ENCODE measurements at places on chromosomes 3 and 15.

DNA sequence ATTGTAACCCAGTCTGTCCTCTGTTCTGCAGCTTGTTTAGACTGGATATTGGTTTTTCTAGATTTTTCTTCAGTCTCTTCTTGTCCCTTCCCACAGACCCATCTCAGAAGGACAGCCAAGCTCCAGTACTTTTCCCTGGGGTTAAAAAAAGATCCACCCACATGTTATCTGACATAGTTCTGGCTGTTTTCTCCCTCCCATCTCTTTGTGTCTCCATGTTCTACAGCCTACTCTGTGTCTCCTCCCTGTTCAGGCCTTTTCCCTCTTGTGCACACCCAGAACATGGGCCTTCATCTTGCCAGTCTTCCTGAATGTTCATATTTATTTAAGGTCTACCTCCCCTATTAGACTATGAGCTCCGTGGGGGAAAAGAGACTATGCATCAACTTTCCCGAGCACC is 5.1 kb upstream of the PPP4R2 start:
- DNase-seq: no peak

GRCh38 chr3:128569756-128570155 is 76.8 kb upstream of the GATA2 start:
- DNase-seq: no peak

DNA sequence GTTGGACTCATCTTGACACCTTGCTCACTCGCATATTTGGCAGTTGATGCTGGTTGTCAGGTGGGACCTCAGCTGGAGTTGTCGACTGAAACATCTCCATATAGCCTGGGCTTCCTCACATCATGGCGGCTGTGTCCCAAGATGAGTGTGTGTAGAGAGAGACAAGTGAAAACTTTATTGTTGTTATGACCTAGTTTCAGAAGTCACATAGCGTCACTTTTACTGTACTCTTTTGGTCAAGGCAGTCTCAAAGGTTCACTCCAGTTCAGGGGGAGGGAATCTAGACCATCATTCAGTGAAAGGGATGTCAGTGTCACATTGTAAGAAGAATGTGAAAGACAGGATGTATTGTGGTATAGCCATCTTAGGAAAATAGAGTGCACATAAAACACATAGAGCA is 214.2 kb downstream of the ITPR1 start:
- DNase-seq: no peak

GRCh38 chr3:53585049-53585448 is 90.6 kb downstream of the CACNA1D start:
- DNase-seq: no peak

DNA sequence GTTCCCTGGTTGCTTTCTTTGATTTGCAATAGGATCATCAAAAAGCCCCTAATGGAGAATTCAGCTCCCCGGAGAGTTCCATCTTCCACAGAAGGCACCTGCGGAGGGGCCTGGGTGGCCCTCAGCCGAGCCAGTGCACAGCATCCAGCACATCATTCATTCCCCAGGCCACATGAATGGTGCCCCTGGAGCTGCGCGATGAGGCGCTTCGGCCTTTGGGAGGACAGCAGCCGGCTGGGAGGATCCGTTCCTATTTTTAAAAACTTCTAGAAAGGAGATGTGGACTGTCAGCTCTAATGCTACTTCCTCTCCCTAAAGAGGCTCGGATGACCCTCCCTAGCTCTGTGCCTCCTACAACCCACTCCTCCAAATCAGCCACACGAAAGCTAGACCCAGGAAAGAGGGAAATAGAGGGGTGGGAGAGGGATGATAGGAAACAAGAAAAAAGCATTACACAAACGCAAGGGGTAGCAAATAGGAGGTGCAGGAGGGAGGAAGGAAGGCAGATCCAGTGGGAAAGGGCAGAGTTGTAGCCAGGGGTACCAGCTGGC is 20.3 kb downstream of the EHD4 start:
- DNase-seq: no peak

DNA sequence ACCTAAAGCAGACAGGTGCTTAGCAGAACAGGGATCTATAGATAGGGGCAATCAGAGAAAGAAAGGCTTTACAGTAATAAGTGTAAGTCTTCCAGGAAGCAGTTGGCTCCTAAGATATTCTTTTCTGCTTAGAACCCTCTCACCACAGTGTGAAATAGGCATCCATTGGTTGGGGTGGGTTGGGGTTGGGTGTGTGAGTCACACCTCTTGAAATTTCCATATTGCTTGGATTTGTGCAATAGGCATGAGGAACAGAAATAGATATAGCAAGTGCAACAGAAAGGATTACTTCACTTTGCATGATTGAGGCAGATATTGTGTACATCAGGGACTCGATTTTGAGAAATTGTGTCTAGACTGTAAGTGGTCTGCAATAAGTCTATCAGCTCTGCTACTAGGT is 200.1 kb upstream of the GAP43 start:
- no peak for DNase-seq

GRCh38 chr3:72690629-72691028 is 157.6 kb downstream of the SHQ1 start:
- DNase-seq: no peak

DNA sequence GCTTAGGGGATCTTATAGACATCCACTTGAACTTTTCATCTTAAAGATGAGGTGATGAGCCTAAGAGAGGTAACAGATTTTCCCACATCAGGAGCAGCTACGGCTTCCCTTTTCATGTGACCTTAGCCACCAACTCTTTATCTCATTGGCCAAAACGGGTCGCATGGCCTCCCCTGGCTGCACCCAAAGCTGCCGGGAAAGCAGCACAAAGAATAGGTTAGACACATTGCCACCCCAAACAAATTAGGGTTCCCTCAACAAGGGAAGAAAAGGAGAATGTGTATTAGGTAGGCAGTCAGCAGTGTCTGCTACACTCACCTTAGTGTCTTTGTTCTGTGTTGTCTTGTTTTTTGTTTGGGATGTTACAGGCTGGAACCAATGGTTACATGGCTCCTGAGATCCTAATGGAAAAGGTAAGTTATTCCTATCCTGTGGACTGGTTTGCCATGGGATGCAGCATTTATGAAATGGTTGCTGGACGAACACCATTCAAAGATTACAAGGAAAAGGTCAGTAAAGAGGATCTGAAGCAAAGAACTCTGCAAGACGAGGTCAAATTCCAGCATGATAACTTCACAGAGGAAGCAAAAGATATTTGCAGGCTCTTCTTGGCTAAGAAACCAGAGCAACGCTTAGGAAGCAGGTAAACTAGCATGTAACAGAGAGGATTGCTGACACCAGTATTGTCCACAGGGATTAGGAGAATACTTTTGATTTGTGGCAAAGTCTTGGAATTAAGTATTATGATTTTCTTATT is 44.2 kb downstream of the GRK7 start:
- no peak for DNase-seq

Measured in GM06990 (cell line).